ENCODE measurements at places on chromosomes 7 and 10.

GRCh38 chr7:74343281-74344131 lies 54.3 kb downstream of the CLIP2 start:
- DNase-seq, result peak; percentile 11

DNA sequence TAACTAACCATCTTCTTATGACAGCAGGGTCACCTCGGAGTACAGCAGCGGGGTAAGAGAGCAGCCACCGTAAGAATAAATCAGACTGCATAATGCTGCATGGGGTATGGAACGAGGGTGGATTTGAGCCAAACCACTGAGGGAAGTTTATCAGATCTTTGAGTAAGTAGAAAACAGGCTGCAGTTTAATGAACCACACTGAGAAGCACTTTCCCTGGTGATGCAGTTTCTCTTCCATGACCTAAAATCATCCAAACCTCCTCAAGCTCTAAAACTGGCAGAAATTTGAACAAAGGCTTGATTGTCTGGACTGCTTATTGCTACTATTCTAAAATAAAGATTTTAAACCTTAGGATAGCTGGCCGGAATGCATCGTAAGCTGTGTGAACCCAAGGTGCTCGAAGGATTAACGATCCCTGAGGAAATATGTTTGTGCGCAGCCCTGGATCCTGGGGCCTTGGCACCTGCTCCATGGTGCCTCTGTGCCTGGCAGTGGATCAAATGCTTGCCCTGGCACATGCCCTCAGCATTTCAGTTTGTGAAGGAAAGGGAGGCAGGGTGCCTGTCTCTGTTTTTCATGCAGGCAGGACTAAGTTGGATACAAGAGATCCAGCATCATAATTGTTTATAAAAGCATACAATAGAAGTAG lies 322.7 kb downstream of the LHFPL3 start:
- DNase-seq, result peak; percentile 32

GRCh38 chr10:76736392-76736791 lies 901.2 kb downstream of the KCNMA1 start:
- DNase-seq, result no peak

DNA sequence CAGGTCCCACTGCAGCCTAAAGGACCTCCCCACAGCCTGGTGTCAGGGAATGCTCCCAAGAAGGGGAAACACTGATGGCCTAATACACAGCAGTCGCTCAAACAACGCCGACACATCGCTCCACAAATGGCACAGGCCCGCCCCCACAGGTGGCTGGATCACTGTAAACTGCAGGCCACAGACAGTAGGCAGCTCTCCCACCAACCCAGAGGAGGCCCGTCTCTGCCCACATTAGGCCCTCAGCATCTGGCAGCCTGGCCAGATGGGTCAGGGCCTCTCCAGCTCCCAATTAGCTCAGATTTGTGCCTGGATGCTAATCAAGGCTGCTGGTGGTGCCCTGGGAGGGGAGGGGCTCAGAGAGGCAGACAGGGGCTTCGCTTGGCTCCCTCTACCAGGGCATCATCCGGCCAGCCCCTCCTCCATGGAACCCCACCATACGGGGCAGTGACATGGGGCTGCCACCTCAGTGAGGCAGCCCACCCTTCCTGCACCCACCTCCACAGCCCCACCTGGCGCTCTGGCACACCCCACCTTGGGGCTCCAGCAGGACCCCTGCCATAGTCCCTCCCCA lies 42.7 kb downstream of the CAMK2B start:
- DNase-seq, result no peak

DNA sequence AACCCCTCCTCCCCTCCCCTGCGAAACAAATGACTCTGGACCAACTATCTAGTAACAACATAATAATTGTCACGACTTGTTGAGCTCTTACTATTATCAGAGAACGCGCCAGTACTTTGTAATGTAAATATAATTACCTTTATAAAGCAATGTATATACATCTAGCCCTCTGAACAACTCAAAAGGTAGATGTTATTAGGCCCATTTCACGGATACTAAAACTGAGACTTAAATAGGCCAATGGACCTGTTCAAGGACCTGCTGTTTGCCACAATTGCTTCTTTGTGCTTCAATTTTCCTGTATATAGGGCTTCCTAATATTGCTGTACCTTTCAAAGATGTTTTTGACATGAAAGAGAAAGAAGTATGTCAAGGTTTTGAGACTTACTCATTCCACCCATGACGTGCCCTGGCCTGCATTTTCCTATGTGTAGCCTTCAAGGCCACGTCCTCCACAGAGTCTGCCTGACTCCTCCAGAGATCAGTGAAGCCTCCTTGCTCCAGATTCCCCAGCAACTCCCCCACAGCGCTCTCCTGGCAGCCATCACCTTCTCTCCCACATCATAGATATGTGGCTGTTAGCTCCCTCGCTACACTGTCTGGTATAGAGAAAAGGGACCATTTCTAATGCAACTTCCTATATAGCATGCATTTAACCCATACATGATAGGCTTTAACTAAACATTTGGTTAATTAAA lies 156.6 kb downstream of the SKIDA1 start:
- DNase-seq, result no peak

DNA sequence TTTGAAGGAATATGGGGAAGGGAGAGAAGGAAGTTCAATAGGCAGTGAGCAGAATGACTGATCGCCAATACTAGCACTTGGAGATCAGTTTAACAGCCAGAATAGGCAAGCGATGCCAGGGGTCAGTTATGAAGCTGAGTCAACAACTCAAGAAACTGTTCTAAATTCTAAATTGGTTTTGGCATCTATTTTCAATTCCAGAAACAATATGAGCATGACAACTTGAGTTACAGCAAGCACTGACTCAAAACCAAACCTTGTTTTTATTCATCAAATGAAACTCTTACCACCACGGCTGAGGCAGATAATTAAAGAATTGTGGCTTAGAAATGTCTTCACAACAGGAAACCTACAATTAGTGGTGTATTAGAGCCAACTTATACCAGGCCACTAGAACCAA lies 180.5 kb upstream of the ASAH2 start:
- no peak for DNase-seq

DNA sequence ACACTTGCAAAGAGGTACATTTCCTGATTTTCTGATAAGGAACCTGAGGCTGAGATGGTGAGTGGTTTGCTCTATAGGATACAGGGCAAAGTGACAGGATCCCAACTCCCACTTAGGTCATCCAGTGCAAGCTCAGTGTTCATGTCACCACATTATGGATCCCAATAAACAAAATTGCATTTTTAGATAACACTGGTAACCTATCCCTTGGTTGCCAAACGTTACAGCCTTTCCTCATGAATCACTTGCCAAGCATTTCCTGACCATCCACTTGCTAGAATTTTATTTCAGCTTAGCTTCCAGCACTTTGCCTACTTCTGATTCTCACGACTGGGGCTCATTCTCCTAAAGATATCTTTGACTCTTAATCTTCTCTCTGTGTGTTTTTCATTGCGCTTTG lies 131.4 kb upstream of the ODAD2 start:
- DNase-seq, result no peak
